ENCODE measurements at places on chromosomes 7 and 10. TPM values are rescaled to one million over a fixed set of nuclear protein-coding genes. Genes with fewer than 3 reads are reported as not detected.

DNA sequence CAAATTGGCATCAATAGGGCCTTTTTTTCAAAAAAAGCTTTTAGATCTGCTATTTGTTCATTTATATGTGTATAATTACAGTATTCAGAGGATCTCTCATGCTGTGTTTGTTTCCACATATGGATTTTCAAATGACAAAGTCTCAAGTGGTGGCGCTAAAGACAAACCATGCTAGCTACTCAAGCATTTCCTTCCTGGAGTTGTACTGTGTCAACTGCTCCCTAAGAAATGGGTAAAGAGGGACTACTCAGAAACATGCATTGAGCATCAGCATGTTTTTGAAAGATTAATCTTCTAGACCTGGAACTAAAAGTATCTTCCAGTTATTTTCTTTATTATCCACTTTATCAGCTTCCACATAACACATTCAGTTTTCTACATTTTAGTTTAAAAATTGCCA, 12.7 kb downstream of the CNTNAP2 start:
- no peak overlapping the region for H3K4me3 ChIP-seq
- no peaks in the 10 kb centered on the region for H3K4me1 ChIP-seq
- H3K27ac ChIP-seq, result no peak overlapping the region
- H3K27me3 ChIP-seq, result no peaks in the 10 kb centered on the region
- no peaks in the 10 kb centered on the region for H3K36me3 ChIP-seq
- peak; percentile 3 for DNase-seq

DNA sequence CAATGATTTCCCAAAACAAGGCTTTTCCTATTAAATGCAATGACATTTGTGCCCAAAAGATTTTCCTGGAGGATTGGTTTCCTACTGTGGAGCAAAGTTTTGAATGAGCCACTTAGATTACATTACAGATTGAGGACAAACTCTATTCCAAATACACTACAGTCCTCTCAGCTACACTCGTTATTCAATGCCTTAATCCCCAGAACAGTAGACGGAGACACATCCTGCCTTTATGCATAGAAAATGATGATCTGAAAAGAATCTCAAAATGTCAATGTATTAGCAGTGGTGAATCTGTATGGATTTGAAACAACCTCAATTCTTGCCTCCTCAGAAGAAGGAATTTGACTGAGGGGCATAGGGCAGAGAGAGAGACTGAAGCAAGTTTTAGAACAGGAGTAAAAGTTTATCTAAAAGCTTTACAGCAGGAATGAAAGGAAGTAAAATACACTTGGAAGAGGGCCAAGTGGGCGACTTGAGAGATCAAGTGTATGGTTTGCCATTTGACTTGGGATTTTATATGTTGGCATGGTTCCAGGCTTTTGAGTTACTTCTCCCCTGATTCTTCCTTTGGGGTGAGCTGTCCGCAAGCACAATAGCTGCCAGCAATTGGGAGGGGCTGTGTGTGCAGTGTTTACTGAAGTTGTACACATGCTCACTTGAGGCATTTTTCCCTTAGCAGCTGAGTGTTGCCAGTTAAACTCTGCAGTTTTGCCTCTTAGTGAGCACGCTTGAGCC, 891.9 kb upstream of the MBL2 start:
- no peaks in the 10 kb centered on the region for H3K27me3 ChIP-seq
- DNase-seq, result no peak
- no peaks in the 10 kb centered on the region for H3K4me1 ChIP-seq
- no peak overlapping the region for H3K4me3 ChIP-seq
- peak overlapping the region; percentile 42 for H3K27ac ChIP-seq
- no peaks in the 10 kb centered on the region for H3K36me3 ChIP-seq

DNA sequence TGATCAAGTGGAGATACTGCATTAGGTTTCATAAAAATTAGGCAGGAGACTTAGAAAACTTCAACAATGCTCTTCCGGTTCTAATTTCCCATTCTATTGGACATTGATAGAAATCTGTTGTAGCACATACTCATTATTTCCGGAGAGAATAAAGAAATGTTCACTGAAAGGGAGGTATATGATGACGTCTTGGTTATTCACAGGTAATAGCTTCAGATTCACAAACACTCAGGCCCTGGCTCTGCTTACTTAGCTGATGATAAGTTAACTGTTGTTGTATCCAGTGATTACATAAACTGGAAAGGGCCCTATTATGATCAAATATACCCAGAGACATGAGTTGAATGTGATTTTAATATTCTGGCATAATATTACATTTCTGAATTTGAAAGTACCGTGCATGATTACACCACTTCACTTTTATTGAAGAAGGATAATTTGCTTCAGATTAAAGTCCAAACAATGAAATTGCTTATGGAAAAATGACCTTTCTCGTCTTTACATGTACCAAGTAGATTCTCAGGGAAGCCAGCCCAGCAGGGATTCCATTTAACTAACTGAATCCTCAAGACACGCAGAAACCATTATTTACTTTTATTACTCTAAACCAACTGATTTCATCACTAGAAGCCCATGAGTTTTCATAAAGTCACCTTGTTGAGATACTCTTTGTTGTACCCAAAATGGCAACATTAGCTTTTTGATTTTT, 288.0 kb upstream of the PITRM1 start:
- no peak for DNase-seq
- no peaks in the 10 kb centered on the region for H3K36me3 ChIP-seq
- no peak overlapping the region for H3K4me3 ChIP-seq
- no peak overlapping the region for H3K27ac ChIP-seq
- H3K27me3 ChIP-seq, result no peaks in the 10 kb centered on the region

DNA sequence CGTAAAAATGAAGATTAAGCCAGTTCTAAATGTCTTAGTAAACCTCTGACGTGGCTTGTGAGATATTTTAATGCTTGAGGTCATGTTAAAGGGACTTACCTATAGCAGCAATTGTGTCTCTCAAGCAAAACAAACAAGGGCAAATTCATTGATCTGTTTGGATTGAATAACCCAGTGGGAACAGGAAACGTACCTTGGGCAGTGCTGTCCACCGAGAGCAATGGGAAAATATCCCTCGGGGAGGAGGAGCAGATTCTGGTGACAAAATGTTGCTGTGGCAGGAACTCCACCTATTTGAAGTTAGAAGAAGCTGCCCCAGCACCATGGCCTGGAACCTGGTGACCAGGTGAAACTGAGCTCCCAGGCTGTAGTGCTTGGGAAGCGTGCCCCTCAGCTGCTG, 107.1 kb upstream of the FZD8 start:
- no peak for DNase-seq
- H3K4me3 ChIP-seq, result no peak overlapping the region
- H3K4me1 ChIP-seq, result peaks cover 4% of the 10 kb centered on the region
- H3K27ac ChIP-seq, result no peak overlapping the region

The KCP gene
- total RNA-seq, result 0.76 TPM

The PAX4 gene
- total RNA-seq, result not detected

The MSS51 gene
- total RNA-seq, result 5.1 TPM

- H3K27ac ChIP-seq, result no peak overlapping the region
- peak; percentile 53 for DNase-seq
- no peaks in the 10 kb centered on the region for H3K4me1 ChIP-seq
- no peaks in the 10 kb centered on the region for H3K36me3 ChIP-seq
These were observed 92.3 kb upstream of the PRPS1L1 start for GRCh38 chr7:18119985-18120384.

The CALN1 gene
- total RNA-seq, result 15.3 TPM

GRCh38 chr7:139702313-139702731, 75.5 kb downstream of the HIPK2 start:
- H3K4me1 ChIP-seq, result peaks cover 5% of the 10 kb centered on the region
- H3K36me3 ChIP-seq, result no peaks in the 10 kb centered on the region
- H3K27ac ChIP-seq, result no peak overlapping the region
- H3K4me3 ChIP-seq, result no peak overlapping the region
- no peaks in the 10 kb centered on the region for H3K27me3 ChIP-seq
- DNase-seq, result no peak

DNA sequence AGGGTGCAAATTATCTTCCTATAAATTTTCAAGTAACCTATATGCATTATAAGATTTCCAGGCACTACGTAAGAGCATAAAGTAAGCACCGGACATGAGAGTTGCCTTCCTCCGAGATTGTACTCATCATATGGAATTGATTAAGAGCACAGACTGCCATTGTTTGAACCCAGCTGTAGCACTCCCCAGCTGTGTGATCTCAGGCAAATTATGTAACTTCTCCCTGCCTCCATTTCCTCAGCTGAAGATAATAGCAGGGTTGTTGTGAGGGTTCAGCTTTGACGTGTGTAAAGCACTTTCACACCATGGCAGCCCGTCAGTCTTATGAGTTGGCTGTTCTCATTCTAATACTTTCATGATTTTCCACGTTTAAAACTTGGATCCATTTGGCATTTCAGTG, 122.6 kb downstream of the ITIH5 start:
- H3K4me1 ChIP-seq, result peaks cover 9% of the 10 kb centered on the region
- H3K27me3 ChIP-seq, result no peaks in the 10 kb centered on the region
- no peak overlapping the region for H3K4me3 ChIP-seq
- no peaks in the 10 kb centered on the region for H3K36me3 ChIP-seq
- H3K27ac ChIP-seq, result no peak overlapping the region

GRCh38 chr10:11243425-11244222, 226.0 kb downstream of the CELF2 start:
- no peaks in the 10 kb centered on the region for H3K36me3 ChIP-seq
- H3K4me3 ChIP-seq, result no peak overlapping the region
- H3K4me1 ChIP-seq, result peaks cover 1% of the 10 kb centered on the region
- no peak overlapping the region for H3K27ac ChIP-seq
- no peak for DNase-seq
- H3K27me3 ChIP-seq, result no peaks in the 10 kb centered on the region

- H3K4me3 ChIP-seq, result no peak overlapping the region
- no peaks in the 10 kb centered on the region for H3K27me3 ChIP-seq
- H3K4me1 ChIP-seq, result no peaks in the 10 kb centered on the region
- no peak overlapping the region for H3K27ac ChIP-seq
- no peak for DNase-seq
- no peaks in the 10 kb centered on the region for H3K36me3 ChIP-seq
These were observed 371.0 kb downstream of the SFMBT2 start for GRCh38 chr10:7039859-7040258.

DNA sequence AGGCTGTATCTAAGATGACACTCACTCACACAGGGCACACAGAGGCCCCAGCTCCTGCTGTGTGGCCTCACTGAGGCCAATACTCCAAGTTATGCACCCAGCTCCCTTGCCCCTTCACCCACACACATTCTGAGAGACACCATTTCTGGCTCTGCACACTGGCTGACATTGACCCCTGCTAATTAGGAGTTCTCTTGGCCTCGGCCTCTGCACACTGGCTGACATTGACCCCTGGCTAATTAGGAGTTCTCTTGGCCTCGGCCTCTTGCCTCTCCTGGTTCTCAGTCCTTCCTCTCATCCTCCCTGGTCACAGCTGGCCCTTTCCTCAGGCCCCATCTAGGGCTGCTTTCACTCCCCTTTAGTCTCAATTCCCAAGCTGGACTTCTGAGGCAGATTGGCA, 97.3 kb downstream of the GRID1 start:
- no peak for DNase-seq
- no peaks in the 10 kb centered on the region for H3K4me1 ChIP-seq
- no peak overlapping the region for H3K4me3 ChIP-seq
- no peaks in the 10 kb centered on the region for H3K36me3 ChIP-seq
- no peak overlapping the region for H3K27ac ChIP-seq

The AHCYL2 gene
- 42.6 TPM for total RNA-seq

The POMZP3 gene
- total RNA-seq, result 9.1 TPM

DNA sequence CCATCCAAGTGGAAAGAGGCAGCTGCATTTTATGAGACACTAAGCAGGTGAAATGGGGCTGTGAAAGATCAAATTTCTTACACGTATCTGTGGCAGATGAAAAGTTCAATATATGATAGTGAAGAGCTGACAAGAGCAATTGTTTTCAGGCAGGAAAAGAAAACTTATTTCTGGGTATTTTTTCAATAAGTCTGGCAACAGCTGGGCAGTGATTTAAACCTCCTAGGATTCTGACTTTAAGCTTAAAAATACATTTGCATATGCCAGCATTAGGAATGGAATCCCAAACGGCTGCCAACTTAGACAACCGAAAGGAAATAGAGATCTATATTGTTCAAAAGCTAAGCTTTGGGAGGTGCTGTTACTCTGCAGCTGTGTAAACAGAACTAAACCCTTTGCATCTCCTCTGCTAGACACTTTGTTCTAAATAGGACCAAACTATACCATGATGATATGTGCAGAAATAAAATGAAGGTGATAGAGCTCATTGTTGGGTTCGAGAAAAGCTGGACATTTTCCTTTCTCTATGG, 26.1 kb downstream of the DYNC1I1 start:
- DNase-seq, result no peak
- no peaks in the 10 kb centered on the region for H3K36me3 ChIP-seq
- H3K4me1 ChIP-seq, result peaks cover 8% of the 10 kb centered on the region
- no peak overlapping the region for H3K4me3 ChIP-seq

- H3K4me1 ChIP-seq, result peaks cover 25% of the 10 kb centered on the region
- peak overlapping the region; percentile 73 for H3K4me3 ChIP-seq
- DNase-seq, result no peak
These were observed 908 bp downstream of the CRYGN start for GRCh38 chr7:151438864-151439601.

GRCh38 chr7:30514177-30514576, 9.5 kb upstream of the GGCT start:
- no peak overlapping the region for H3K4me3 ChIP-seq
- no peak overlapping the region for H3K27ac ChIP-seq
- no peaks in the 10 kb centered on the region for H3K27me3 ChIP-seq
- H3K4me1 ChIP-seq, result no peaks in the 10 kb centered on the region

GRCh38 chr7:15751191-15751701, 64.8 kb upstream of the MEOX2 start:
- H3K4me3 ChIP-seq, result no peak overlapping the region
- H3K4me1 ChIP-seq, result no peaks in the 10 kb centered on the region
- H3K36me3 ChIP-seq, result no peaks in the 10 kb centered on the region
- DNase-seq, result no peak
